ENCODE measurements at places on chromosomes 12 and 14.

DNA sequence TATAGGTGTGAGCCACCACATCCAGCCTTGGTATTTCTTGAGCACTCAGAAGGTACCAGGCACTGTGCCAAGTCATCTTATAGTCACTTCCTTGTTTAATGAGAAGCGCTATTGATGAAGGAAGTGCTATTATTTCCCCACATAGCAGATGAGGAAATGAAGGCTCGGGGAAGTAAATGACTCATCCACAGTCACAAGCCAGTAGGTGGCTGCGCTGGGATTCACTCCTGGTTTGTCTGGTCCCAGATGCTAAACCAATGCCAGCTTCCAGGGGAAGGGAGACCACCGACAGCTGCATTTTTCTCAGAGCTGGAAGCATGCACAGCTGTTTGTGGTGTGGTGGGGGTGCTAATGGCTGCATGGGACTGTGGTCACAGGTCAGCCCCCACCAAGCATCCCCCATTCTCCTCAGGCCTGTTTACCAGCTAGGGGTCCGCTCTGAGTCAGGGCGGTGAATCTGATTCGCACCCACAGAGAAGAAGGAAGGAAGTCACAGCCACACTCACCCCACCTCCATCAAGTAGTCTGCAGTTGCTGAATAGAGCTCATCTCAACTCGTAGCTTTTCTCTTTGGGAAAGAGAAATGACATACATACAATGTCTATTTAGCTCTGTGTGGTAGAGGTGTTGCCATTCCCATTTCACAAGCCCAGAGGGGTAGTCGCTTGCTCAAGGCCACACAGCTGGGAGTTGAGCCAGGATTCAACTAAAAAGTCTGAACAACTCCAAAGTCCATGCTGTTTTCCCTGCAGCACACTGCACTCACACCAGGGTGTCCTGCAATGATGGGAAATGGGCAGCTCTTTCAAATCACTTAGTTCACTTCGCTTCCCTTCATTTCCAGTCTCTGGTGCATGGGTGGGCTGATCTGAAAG is 6.3 kb upstream of the LTBP2 start:
- DNase-seq: peak; percentile 52

DNA sequence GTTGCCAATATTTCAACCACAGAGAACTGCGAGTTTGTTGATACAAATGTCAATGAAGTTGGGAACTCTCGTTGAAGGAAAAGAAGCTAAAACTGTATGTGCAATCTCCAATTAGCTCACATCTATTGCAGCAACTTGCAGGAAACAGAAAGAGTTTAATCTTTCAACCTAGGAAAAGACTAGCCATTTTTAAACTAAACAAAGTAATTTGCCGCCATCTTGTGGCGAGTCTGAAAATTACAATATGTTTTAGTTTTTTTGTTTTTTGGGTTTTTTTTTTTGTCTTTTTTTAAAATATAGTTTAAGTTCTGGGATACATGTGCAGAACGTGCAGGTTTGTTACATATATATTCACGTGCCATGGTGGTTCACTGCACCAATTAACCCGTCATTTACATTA is 131.2 kb upstream of the FOXG1 start:
- DNase-seq: no peak

GRCh38 chr12:113232840-113233585 is 11.7 kb downstream of the TPCN1 start:
- peak; percentile 46 for DNase-seq

DNA sequence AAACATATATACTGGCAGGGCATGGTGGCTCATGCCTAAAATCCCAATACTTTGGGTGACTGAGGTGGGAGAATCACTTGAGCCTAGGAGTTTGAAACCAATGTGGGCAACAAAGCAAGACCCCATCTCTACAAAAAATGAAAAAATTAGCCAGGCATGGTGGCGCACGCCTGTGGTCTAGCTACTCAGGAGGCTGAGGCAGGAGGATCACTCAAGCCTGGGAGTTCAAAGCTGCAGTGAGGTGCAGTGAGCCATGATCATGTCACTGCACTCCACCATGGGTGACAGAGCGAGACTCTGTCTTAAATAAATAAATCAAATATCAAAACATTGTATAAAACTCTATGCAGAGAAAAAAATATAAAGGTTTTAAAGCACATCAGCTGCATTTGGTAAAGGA is 5.2 kb downstream of the FMNL3 start:
- DNase-seq: no peak

DNA sequence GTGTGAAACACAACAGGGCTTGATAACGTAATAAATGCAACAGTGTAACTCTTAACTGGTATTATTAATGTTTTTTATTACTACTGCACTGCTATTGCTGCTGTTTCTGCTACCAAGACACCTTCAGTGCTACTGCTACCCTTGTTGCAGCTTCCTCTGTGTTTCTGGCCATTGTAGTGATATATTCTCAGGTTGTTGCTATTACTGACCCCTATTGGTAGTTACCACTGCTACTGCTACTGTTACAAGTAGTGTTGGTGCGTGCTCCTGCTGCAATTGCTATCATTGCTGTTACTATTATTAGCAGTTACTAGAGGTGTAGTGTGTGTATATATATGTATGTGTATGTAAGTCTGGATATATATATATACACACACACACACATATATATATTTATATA is 87.2 kb upstream of the PTPRB start:
- DNase-seq: no peak

- DNase-seq: no peak
Observed at GRCh38 chr14:53108292-53109104, 44.6 kb downstream of the DDHD1 start.

GRCh38 chr14:100543471-100544455 is 43.5 kb downstream of the BEGAIN start:
- no peak for DNase-seq

DNA sequence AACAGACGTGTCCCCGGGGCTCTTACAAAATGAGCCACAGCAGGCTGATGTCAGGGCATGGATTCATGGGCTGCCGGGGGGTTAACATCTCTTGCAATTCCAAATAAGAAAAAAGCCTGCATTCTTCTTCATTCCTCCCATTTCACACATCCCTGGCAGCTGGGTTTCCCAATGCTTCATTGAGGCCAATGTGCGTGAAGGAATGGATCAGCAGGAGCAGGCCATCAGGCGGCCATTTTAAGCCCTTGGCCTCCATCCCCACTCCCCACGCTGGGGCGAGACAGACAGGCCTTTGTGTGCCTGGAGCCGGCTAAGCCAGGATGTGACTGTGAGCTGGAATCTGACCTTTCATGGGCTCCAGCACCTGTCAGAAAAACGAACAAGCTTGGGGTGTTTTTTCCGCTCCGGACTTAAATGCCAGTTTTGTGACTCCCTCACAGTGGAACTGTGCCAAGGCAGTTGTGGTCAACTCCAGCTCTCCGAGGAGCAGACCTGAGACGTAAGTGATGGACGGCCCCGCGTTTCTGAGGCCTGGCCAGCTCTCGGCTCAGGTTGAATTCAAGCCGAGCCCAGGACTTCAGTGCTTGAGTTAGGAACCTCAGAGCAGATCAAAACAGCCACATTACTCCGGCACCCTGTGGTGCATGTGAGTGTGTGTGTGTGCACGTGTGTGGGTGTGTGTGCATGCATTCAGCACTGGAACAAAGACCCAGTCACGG is 133.1 kb downstream of the TMEM30B start:
- DNase-seq: no peak

- DNase-seq: no peak
Observed at GRCh38 chr14:40309124-40309523, 876.9 kb upstream of the FBXO33 start.

- DNase-seq: no peak
Observed at GRCh38 chr14:57918791-57919190, 52.9 kb upstream of the SLC35F4 start.

DNA sequence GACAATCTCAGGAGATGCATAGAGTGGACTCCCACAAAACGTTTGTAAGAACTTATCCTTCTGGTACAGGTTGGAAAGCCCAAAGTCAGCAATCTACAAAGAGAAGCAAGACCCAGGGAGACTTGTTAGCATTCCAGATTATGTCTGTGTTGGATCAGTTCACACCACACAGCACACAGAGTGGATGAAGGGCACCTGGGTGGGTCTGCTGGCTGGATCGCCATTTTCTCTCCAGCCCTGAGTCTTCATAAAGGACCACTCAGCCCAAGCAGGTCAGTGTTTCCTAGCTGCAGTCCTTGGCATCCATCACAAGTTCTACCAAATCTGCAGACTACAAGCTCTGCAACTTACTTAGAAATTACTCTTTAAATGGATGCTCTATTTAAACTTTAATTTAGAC is 66.0 kb downstream of the NUAK1 start:
- no peak for DNase-seq

GRCh38 chr14:50659327-50659974 is 8.7 kb downstream of the SAV1 start:
- no peak for DNase-seq

GRCh38 chr14:33510063-33510481 is 440.8 kb downstream of the EGLN3 start:
- DNase-seq: no peak

GRCh38 chr12:93699271-93700145 is 22.3 kb downstream of the CRADD start:
- no peak for DNase-seq

DNA sequence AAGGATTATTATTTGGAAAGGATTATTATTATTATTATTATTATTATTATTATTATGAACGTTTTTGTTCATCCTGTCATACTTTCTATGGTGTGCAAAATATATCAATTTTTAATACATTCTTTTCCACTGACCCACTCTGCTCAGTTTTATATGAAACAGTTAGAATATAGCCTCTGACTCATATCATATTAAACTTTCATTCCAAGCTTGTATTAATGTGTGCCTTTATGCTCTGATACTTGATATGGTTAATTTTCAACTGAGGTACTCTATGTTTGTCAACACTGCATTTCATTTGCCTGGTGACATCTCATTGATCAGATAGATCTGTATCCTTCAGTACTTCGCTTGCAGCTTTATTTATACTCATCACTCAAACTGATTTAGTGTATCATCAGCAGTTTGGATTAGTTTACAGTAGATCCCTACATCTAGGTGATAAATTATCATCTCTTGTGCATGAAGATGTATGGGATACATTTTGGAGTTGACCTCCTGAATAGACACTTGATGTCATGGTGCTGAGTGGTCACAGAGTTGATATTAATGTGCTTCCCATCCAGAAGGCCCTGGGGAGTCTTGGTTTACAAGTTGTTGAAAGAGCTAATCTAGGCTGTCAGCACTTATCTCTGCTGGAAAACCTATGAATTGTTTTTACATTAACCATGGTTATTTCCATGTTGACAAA is 271.8 kb downstream of the TRHDE start:
- no peak for DNase-seq

GRCh38 chr14:57737598-57737997 is 128.3 kb downstream of the SLC35F4 start:
- DNase-seq: no peak

- DNase-seq: no peak
Observed at GRCh38 chr12:99146730-99147129, 500.8 kb upstream of the GARIN6 start.

GRCh38 chr14:99419905-99420304 is 60.8 kb downstream of the SETD3 start:
- no peak for DNase-seq

GRCh38 chr12:21542403-21542802 is 16.3 kb downstream of the SPX start:
- no peak for DNase-seq

GRCh38 chr14:77544571-77544970 is 46.0 kb upstream of the ISM2 start:
- DNase-seq: no peak

DNA sequence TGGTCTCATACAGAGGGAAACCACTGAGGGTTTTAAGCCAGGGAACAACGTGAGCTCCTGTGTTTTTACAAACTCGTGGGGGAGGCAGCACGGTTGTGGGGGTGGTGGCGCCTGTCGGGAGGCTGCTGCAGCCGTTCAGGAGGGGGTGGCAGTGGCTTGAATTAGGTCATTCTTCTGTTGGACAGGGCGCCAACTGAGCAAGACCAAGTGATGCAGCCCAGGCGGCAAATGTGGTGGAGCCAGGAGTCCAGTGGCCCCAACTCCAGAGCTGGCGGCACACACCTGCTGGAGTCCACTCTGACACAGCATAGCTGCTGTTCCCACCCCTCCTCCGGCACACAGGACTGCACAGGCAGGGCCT is 27.8 kb downstream of the FBRSL1 start:
- no peak for DNase-seq

- DNase-seq: no peak
Observed at GRCh38 chr12:94594443-94594825, 55.9 kb downstream of the TMCC3 start.

DNA sequence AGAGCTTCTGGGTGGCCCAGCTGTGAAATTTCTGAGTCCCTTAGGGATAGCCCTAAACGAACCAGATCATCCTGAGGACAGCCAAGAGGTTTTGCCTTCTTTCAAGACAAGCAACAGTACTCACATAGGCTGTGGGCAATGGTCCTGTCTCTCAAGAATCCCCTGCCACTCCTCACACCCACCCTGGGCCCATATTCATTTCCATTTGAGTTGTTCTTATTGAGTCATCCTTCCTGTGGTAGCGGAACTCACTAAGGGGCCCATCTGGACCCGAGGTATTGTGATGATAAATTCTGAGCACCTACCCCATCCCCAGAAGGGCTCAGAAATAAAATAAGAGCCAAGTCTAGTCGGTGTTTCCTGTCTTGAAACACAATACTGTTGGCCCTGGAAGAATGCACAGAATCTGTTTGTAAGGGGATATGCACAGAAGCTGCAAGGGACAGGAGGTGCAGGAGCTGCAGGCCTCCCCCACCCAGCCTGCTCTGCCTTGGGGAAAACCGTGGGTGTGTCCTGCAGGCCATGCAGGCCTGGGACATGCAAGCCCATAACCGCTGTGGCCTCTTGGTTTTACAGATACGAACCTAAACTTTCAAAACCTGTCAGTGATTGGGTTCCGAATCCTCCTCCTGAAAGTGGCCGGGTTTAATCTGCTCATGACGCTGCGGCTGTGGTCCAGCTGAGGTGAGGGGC is 38.9 kb downstream of the DAD1 start:
- DNase-seq: no peak

DNA sequence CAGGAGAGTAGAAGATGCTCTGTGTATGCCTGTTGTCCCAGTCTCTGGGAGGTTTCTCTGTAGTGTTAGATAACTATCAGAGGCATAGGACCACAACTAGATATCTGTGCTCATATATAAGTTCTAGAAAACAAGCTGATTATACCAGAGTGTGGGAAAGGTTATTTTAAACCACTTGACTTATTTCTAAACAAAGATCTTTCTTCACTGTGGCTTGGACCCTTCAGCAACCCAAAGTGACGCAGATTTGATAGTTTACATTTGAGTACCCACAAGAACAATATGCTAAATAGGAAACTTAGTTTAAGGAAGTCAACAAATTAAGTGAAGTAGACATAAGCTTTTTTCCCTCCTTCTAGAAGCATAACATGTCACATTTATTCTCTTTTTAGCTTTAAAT is 41.3 kb downstream of the RIC8B start:
- no peak for DNase-seq

All from stimulated activated CD8-positive, alpha-beta memory T cell treated with anti-CD3 and anti-CD28 coated beads, Interleukin-2, amount 100 ng/mL, for 1 hour (primary cell).